ENCODE measurements at places on chromosomes 2 and 18. TPM values are rescaled to one million over a fixed set of nuclear protein-coding genes. Genes with fewer than 3 reads are reported as not detected.

DNA sequence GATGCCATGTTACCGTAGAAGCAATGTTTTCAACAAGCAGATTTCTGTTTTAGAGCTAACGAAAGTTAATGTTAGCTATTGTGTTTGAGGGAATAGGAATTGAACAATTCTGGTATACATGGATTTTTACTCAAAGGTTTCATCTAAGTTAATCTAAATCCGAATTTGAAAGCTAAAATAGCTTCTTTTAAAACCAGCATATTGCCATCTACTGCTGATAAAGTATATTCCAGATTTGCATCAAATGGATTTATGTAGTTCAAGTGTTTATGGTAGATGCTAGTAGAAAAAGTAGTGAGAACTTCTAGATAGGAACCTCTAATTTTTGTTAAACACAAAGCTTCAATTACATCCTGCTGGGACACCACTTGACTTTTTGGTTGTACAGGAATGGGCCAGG, 1569.5 kb upstream of the NXPH2 start:
- DNase-seq = no peak

DNA sequence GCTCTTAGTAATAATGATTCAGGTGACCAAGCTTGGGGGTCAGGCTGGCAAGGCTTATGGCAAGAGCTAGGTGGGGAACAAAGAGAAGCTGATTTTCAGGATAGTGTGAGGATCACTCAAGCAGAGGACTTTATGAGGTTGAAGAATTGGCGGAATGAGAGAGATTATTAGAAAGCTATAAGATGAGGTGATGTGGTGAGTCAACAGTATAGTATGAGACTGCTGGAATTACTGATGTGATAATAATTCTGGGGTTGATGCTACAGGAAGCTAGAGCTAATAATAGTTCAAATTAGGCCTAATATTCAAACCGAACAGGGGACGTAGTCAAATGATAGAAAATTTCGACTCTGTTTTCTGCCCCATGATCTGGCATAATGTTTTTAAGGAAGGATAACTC, 2115.3 kb upstream of the PIK3C3 start:
- no peak for DNase-seq

- DNase-seq = no peak
Measured at GRCh38 chr2:65035351-65035943, 20.8 kb upstream of the CEP68 start.

DNA sequence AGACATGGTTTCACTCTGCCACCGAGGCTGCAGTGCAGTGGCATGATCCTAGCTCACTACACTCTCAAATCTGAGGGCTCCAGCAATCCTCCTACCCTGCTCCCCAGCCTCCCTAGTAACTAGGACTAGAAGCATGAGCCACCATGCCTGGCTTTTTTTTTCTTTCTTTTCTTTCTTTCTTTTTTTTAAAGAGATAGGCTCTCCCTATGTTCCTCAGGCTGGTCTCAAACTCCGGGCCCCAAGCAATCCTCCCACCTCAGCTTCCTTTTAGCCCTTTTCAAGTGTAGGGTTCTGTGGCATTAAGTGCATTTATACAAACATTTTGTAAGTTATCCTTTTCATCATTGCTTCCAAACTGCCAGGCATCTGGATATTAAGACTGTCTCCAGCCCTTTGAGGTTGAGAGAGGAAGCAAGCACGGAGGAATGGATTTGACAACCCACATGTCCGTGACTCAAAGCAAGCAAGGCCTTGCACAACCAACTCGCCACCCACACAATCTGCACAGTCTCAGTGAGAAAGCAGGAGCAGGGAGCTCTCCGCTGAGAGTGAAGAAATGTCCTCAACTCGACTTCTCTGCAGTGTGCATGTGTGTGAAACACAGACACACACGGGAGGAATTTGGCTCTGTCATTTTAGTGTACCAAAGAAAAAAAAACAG, 65.6 kb downstream of the ATP8B1 start:
- DNase-seq = no peak

DNA sequence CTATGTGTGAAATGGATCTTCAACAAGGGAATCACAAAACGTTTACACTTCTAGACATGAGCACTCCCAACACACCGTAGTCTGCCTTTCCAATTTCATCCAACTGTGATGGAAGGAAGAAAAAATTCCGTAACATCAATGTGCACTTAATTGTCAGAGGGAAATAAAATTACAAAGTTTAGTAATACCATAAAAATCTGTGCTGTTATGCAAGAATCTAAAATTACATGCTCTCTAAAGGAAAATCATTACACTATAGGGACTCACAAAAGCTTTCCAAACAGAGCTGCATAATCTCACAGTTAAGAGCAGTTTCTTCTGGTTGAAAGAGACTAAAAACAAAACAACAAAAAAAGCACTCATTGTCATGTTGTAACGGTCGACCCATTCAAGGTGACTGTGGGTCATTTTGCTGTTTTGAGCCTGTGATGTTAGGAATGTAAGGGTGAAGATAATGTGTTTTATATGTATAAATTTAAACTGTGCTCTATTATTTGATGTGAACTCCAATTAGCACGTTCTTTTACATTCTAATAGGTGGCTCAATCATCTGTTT, 698.0 kb downstream of the TDRD15 start:
- no peak for DNase-seq

DNA sequence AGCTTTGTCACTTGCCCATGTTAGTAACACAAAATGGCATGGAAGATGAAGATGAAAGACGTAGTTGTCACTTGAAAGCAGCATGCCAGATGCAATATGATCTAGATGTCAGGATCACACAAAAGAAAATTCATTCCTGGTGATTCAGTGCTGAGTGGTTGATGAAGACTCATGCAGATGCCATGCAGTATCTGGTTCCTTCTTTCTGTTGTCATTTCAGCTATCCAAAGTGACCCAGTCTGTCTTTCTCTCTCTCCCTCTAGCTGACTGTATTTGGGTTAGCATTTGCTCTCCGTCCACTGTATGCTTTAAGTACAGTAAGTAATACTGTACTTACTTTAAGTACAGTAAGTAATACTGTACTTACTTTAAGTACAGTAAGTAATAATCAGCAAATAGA, 50.4 kb downstream of the TTN start:
- DNase-seq = no peak

- no peak for DNase-seq
Measured at GRCh38 chr2:224957540-224958461, 84.5 kb downstream of the DOCK10 start.

DNA sequence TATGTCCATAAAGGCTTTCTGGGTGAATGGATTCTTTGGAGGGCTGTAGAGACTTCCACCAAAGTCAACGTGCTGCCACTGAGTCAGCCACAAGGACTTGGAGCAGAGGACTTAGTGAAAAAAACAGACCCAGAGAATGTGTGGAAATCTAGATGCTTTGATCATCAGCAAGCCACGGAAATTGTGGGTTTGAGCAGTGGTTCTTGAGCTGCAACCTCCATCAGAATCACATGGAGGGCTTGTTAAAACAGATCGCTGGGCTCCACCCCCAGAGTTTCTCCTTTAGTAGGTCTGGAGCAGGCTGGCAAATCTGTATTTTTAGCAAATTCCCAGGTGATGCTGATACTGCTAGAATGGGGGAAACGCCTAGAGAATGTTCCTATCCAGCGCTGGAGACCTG, 95.3 kb downstream of the RBM43 start:
- DNase-seq = no peak

DNA sequence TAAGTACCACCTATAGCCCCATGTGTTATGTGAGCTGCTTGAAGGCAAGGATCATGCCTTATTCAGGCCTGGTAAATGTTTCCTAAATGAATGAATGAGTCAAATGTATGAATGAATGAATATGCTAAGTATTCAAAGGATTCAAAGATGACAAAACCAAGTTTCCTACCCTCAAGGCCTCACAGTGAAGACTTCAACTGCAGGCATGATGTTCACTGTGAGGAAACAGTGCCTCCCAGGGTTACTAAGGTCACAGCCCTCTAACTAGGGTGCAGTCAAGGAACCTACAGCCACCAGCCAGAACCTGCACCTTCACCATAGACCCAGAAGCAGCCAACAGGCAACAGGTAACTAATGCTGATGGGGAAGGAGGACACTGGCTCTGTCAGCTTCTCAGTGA, 69.3 kb downstream of the SUMO1 start:
- DNase-seq = no peak

GRCh38 chr2:113164215-113164929, 9.4 kb upstream of the PSD4 start:
- no peak for DNase-seq

GRCh38 chr2:229445501-229446211, 174.6 kb upstream of the PID1 start:
- no peak for DNase-seq

DNA sequence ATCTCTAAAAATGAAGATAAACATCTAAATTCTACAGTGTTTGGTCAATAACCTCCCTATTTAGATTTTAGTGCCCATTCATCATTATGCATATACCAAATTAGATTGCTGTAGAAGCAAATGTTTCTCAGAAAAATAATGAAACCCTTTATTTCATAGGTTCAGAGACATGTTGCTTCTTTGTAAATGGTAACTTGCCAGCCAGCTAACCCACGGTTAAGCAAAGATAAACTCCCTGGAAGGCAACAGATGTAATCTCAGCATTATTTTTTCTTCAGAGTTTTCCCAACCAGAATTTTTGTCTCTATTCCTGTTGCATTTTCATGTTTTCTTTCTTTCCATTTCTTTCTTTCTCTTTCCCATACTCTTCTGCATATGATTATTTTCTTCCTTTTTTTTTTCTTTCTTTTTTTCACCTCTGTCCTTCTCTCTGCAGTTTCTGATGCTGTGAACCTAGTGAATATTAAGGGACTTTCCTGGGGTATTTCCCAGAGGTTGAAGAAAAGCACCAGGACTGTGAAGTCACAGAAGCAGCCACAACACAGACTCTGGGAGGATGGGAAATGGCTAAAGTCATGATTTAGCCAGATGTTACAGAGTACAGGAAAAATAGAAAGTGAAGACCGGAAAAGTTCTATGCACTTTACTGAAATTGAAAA, 50.0 kb upstream of the DSG1 start:
- no peak for DNase-seq

GRCh38 chr18:62506495-62507143, 16.2 kb upstream of the ZCCHC2 start:
- DNase-seq = no peak

GRCh38 chr18:30709595-30709994, 332.9 kb downstream of the DSC3 start:
- no peak for DNase-seq

DNA sequence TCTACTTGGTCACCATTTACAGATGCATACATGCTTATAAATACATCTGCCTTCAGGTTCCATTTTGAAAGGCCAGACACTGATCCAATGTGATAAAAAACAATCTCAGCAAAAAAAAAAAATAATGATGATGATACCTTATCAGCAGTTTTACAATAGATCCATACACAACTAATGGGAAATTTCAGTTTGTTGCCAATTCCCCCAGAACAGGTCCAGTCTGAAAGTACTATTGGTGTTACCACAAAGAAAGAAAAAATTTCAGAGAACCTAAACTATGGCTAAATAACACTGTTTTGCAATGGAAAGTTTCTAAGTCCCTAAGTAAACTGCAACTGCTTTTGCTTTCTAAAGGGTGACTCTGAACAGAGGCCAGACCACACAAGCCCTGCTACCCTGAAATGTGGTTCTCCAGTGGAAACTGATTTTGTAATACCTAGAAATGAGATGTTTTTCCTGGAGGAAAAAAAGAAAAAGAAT, 54.1 kb downstream of the LPIN2 start:
- DNase-seq = no peak

DNA sequence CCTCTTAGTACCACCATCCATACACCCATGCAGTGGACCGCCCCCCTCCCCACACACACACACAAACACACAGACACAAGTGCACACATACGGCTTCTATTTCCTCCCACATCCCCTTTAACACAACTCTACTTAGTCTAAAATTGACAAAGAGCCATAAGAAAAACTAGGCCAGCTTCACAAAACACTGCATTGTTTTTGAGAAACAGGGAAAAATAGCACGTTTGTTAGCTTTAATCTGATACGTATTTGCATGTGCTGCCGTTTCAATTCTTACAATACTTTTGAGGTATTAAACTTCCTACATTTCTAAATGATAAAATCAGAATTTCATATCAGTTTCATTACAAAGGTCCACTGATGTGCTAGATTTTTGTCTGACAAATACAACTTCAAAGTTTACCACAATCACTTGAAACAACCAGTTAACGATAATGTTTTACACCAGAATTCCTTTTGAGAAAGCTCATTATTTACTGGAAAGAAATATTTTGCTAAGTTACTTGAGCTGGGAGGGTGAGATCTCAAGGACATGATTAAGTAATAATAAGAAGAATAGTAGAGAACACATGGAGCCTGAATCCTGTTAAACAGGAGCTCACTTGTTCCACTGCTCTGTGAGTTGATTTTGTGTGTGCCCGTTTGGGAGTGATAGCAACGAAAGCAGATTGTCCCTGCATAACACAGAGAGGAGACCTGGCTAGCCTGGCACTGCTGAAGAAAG, 74.5 kb downstream of the MOGAT1 start:
- DNase-seq = no peak

DNA sequence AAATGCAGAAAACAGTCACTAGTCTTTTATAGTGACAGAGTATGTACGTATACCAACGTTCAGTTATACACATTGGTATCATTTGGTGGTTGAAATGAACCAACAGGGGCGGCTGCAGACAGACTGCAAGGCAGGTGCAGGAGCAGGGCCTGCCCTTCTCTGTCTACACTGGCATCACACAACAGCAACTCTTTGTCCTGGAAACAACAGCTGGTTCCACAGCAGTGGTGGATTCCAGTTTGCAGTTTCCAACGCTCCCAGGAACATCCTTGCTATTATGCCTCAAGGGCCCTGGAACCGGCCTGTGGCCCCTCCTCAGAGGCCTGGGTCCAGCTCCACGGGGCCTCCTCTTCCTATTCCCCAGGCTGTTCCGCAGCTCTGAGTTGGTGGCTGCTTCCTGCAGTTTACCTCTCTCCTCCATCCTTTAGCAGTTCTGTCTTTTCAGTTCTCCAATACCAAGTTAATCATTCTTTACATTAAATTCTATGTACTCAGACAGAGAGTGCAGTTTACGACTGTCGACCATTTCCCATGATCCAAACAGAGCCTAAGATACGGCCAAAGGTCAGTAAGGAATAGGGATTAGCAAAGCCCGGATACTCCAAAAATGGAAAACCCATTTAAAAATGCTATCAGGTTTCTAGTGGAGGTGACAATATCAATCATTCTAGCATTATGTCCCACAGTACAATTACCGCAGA, 87.8 kb downstream of the NOL10 start:
- DNase-seq = no peak

- DNase-seq = no peak
Measured at GRCh38 chr2:231323316-231323715, 72.2 kb upstream of the B3GNT7 start.

LYPD6B gene
- total RNA-seq = not detected

GPR39 gene
- not detected for total RNA-seq

CAPN13 gene
- not detected for total RNA-seq

DOK1 gene
- total RNA-seq = 36.5 TPM

KLHL14 gene
- 0.41 TPM for total RNA-seq
